ENCODE measurements at places on chromosomes 7 and 10.
A peak's percentile ranks its signal among the peaks of the same experiment; 100 is the strongest.

- no peak for DNase-seq
These were observed 20.0 kb upstream of the ARPC1A start for GRCh38 chr7:99305473-99306260.

- no peak for DNase-seq
These were observed 165.7 kb downstream of the PTPN20 start for GRCh38 chr10:47076949-47077361.

- peak; percentile 44 for DNase-seq
These were observed 276.1 kb upstream of the NEBL start for GRCh38 chr10:21172930-21173801.

DNA sequence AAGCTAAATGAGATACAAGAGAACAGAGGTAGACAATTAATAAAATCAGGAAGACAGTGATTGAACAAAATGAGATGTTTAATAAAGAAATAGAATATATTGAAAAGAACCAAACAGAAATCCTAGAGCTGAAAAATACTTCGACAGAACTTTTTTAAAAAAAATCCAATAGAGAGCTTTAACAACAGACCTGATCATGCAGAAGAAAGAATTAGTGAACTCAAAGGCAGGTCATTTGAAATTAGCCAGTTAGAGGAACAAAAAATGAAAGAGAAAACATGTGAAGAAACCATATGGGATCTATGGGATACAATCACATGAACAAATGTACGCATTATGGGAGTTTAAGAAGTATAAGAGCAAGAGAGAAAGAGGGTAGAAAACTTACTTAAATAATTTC, 37.3 kb upstream of the ADRA2A start:
- DNase-seq, result no peak

DNA sequence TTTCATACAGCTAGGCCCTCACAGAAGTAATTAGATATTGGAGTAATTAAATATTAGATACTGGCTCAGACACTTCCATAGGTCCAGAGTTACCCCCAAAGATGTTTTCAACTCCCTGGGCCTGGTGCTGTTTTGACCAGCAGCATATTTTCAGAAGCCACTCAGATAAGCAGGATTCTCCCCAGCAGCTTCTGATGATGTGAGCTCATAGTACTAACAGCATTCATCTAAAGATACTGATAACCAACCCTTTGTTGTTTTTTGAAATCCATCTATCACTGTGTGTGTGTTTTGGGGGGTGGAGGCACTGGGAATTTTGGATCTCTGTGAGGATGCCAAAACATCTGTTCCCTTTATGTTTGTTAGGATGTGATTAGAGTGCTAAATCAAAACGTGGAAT, 52.7 kb downstream of the VPS50 start:
- peak; percentile 56 for DNase-seq

DNA sequence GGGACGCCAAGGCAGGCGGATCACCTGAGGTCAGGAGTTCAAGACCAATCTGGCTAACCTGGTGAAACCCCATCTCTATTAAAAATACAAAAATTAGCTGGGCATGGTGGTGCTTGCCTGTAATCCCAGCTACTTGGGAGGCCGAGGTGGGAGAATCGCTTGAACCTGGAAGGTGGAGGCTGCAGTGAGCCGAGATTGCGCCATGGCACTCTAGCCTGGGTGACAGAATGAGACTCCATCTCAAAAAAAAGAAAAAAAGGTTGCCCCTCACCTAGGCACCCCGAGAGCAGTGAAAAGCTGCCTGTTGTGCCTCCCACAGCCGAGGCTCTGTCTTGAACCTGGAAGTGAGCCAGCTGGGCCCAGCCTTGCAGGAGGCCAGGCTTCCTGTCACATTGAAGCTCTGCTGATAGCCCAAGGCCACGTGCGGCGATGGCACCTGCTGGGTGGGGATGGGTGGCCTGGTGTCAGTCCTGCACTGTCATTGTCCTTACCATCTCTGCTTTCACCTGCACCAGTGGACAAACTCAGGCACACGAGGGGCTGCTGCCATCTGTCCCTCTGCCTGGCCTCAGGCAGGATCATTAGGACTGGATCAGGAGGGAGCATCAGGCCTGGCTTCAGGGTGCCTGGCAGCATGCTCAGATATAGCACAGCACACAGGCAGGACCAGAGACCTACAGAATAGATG, 37.8 kb downstream of the DNAJB12 start:
- DNase-seq, result no peak

GRCh38 chr7:41674505-41675023, 28.3 kb downstream of the INHBA start:
- peak; percentile 14 for DNase-seq

GRCh38 chr7:137421366-137421765, 77.8 kb upstream of the PTN start:
- no peak for DNase-seq

DNA sequence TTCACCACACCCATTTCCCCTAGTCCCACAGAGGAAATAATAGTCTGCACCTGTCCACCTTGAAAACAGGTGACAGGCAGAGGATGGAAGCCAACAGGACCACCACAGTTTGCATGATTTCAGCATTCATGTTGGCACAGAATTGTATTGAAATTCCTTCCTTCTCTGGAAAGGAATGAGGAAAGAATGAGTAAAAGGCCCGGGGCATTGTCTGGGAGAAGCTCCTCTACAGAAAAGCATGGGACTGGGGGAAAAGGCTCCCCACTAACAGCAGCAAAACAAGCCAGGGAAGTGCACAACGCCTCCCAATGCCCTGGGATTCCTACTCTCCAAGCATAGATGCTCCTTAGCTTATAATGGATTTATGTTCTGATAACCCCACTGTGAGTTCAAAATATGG, 28.5 kb upstream of the TOMM7 start:
- DNase-seq, result peak; percentile 63

DNA sequence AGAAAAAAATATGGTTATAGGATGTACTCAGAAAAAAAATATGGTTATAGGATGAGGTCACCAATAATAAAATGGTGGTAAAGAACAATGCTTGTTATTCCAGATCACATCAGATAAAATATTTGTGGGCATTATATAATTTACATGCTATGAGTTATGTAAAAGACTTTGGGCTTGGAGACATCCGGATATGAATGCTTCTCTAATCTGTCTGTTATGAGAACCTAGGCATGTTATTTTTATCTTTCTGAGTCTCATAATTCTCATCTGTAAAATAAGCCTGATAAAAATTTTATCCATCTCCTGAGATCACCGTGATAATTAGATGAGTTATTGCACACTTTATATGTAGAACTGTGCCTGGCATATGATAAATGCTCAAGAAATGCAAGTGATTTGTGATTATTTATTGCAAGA, 37.8 kb downstream of the DKK1 start:
- no peak for DNase-seq

DNA sequence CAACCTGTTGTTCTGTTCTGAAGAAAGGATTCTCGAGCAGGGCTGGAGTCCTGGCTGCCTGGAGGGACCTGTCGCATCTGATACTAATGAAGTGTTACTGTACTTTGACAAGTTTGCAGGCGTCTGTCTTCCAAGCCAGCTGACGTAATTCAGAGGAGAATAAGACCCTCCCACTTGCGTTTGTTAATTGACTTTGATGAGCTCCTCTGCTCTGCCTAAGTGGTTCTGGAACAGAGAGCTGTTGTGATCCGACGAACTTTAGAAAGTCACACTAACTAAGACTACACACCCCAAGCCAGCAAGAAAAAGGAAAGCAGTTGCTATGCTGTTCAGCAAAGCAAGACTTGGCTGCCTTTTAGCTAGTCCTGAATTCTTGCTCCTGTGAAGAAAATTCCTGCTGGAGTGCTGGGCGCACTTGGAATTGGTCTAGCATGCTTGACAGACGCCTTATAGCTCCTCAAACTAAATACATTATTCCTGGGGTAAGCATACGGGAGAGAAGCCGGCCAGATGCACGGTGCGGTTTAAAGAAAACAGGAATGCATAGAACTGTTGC, 200.3 kb downstream of the CACNB2 start:
- peak; percentile 61 for DNase-seq

- no peak for DNase-seq
These were observed 1.4 kb upstream of the DHTKD1 start for GRCh38 chr10:12067336-12067735.

DNA sequence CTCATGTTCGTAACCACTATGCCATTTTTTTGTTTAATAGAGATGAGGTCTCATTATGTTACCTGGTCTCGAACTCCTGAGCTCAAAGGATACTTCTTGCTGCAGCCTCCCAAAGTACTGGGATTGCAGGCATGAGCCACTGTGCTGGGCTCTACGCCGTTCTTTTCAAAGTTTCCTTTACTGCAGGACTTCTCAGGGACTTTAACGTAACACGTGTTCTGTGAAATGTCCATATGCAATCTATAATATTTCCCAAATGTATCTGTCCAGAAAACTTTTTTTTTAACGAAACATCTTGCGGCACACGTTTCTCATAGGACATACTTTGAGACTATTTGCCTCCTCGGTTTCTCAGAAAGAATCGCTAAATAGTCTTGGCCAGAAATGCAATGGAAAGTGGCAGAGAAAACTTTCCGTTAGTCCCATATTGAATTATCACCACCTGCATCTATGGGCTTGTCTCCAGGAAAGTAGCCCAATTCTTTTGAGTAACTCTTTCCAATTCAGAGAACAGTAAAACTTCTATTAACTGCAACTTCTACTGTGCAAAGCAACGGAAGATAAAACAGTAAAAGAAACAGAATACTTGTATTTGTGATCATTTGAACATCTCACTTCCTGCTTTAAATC, 96.3 kb downstream of the ELMO1 start:
- DNase-seq, result no peak

DNA sequence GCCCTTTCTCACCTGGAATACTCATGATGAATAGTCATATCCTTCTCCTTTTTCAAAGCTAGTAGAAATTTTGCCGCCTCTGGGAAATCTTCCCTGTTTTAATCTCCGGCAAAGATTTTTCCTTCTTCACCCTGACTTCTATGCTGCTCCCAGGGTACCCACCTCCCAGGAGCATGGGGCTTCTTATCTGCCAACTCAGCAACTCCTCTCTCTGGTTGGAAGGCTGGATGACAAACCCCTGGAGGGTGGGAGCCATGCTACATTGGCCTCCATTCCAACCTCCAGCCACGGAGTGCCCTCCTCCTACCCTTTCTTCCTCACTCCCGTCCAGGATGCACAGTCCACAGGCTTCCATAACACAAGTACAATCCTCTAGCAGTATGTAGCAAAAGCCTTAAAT, 19.9 kb downstream of the NEUROG3 start:
- no peak for DNase-seq

GRCh38 chr7:120988591-120989256, at the start of gene CPED1:
Gene CPED1, plus strand, starts transcription at chr7:120988711. Its CDS starts 911 bp downstream, at chr7:120989622.
- DNase-seq, result peak; percentile 41

All from mesendoderm (in vitro differentiated cells).